ENCODE measurements at places on chromosomes 2 and 18.

GRCh38 chr2:206079699-206080465 lies 6.1 kb downstream of the INO80D start:
- no peak for DNase-seq

DNA sequence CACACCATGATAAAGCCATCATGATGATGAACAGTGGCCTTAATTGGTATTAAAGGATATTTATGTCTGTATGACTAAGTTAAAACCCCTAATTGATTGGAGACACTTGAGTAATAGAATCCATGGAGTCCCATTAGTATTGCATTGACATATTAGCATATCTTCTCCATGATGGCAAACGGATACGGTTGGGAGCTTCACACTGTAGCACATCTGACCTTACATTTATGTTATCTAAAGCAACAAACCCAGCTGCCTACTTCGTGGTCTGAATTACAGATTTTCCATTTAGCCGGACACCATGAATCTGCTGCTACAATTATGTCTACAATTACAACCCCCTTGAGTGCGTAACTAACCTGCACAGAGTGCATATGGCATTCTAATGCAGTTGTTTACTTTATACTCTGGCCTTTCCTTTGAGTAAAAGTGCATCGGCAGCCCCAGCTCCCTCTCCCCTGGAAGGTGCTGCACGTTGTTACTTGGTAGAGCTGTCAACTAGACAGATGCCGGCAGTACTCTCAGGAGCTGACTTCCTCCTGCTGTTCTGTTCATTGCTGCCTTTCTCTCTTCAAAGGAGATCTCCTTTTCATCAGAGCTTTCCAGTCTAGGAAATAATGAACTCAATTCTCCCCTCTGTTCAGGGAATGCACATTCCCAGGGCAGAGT lies 92.1 kb downstream of the LRRC30 start:
- DNase-seq = no peak

DNA sequence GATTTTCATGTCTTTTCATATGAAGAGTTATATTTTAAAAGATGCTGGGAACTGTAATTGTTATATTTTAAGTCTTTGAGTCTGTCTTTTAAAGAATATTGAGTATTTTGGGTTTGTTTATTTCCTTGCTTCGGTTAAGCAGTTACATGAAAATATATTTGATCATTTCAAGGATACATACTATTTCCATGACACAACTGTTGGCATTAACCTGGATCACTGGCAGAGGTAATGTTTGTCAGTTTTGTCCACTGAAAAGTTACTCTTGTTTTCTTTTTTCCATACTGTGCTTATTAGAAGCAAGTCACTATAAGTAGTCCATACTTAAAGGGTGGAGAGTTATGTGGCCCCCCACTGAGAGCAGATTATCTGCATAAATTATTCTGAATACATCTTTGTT lies 1142.0 kb upstream of the TMEFF2 start:
- DNase-seq = no peak

GRCh38 chr18:44799907-44800421 lies 119.3 kb downstream of the SETBP1 start:
- no peak for DNase-seq

DNA sequence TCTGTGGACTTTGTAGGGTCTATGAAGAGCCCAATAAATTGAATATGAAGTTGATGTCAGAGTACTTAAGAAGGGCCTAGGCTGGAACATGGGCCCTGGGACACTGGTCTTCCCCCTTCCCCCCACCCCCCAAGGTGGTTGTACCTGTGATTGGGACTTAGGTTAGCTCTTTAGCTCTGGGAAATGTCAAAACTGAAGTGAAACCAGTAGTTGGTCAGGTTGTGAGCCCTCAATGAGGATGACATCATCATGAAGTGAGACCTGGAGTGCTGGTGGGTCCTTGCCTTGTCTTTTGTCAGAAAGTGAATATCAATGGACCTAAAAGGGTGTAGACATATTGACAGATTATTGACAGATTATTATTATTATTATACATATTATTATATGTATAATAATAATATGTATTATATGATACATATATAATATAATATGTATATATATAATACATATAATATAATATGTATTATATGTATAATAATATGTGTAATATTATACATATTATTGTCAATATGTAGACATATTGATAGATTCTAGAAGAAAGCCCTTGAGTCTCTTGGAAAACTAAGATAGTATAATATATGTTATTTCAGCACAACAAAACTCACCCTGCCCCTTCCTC lies 5.4 kb downstream of the MARS2 start:
- no peak for DNase-seq

DNA sequence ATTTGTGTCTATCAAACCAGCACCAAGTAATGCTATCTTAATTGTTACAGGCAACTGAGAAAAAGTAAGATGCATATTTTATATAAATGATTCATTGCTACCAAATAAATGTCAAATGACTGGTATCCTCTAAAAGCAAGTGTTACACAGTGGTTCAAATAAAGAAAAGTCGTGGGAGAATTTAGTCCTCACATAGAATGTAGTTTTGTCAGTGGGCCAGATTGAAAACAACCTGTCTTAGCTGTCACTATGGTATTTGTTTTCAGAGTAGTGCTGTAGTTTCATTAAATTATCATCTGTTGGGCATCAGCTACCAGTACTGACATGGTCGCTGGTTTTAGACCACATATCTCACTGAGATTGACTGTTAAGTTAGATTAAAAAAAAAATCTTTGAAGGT lies 10.2 kb upstream of the EIF2AK3 start:
- no peak for DNase-seq

DNA sequence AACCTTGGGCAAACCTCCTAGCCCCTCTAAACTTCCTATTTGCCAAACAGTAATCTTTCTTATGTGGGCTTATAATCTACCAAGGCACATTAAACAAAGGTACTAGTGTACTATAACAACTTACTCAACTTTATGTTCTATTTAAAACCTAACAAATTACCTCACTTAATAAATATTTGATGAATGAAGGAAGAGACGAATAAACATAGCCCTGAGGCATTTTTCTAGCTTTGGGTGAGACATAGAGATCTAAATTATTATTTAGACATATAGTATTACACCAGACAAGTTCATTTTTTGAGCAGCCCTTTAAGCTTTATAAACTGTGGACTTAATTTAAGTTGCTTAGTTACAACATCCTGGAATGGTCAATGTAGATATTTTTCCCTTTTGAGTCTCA lies 104.6 kb downstream of the UNC80 start:
- no peak for DNase-seq

GRCh38 chr2:177625744-177626650 lies 233.4 kb downstream of the AGPS start:
- no peak for DNase-seq

DNA sequence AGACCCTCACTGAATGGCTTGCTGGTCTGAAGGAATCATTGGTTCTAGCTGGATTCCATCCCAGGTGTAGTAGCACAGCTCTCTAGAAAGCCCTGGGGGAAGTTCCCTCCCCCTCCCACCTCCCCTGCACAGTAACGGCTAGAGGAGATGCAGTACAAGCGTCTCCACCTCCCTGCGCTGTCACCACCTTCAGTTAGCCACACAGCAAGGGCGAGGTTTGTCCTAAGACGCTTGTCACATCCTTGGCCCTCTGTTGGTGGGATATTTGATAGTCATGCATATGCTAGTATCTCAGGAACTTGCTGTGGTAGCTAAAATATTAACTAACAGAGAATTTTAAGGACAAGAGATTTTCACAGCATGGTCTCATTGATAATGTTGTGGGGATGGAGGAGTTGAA lies 19.4 kb downstream of the TRAPPC12 start:
- DNase-seq = no peak

DNA sequence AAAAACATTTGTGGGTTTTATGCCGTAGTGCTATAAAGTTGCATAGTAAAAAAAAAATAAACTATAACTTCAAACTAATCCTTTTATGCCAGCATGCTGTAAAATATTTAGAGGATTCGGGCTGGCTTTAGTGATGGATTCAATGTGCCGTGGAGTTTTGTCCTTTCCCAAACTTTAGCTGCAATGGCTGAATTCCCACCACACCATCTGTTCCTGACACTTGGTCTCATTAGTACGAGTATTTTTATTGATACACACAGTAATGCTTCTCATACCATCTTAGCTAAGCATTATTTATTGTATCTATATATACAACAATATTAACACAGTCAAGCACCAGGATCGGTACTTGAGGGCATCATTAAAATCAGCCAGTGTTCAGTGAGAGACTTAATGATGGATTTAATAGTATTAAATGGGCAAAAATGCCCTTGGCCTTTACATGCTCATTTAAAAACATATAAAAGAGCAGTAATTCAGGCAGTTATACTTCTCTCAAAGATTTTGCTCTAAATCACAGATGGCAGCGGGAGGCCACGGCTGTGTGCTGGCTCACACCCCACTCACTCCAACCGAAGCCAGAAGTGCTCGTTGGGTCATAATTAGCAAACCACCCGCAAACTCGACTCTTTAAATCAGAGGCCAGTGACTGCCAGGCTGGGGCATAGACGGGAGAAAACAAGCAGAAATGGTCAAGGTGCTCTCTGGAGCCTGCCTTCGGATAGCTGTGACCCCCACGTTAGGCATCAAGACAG lies 297.0 kb upstream of the REV1 start:
- no peak for DNase-seq

DNA sequence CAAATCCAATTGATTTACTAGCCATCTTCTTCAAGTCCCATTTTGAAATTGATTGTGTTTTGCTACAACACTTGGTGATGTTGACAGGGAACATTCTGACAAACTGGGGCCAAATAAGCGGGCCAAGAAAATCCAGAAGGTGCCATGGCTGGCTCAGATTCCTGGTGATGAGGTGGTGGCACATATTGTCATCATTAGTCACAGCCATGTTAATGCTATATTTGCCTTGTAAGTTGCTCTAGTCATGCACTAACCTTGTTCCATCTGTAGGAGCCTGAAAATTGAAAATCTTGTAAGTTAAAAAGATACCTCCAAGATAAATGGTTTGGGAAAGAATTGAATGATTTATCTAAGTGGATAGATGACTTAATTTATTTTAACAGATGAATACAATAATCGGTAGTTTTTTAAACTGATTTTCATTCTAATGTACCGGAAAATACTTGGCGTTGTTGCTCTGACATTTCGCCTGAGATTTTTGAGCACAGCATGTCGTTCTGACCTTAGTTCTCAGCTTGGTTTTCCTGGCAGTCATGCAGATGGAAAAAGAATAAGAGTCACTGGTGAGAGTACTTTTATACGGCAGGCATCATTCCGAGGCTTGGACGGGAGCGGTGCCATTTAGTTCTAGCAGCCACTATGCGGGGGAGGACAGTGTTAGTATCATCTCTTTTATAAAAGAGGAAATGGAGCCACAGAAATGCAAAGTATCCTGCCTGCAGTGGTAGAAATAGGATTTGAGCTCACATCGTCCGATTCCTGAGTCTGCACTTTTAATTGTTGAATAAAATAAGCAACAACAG lies 133.9 kb downstream of the ZNF532 start:
- no peak for DNase-seq

- peak; percentile 30 for DNase-seq
Measured at GRCh38 chr2:176111309-176111663, 4.2 kb downstream of the HOXD11 start.

DNA sequence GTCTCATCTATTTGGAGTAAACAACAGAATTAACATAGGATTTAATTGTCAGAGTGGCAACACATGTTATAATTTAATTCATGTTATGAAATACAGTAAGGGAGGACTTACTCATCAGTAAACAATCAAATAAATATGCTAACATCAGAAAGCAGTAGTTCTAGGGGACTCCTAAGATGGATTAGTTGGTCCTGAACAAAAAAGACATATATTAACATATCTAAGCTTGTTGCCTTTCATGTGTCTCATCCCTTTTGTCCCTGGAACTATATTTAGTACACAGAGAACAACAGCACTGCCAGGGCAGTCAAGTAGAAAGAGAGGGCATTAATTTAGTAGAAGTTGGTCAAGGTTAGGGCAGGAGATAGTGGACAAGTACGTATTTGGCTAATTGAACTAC lies 117.8 kb upstream of the FZD5 start:
- DNase-seq = no peak

- DNase-seq = no peak
Measured at GRCh38 chr2:101577173-101577572, 102.3 kb upstream of the RFX8 start.

- DNase-seq = no peak
Measured at GRCh38 chr2:241964133-241964532, 94.6 kb downstream of the RTP5 start.

DNA sequence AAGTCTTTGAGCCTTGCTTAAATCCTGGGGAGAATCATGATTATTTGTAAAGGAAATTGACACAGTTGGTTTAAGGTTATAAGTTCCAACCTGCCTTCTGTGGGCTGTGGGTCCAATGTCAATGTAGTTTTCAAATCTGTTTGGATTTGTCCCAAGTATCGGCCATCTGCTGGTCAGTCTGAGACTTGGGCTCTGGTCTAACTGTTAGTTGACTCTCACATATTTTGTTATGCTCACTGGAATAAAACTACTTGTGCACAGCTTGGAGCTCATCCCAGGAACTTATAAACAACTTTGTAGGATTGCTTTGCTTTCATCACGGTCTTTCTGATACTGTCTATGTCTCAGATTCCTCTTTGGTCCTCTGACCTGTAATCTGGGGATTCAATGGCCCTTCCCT lies 1026.2 kb upstream of the ZEB2 start:
- peak; percentile 22 for DNase-seq

- DNase-seq = no peak
Measured at GRCh38 chr2:148885988-148886387, 11.0 kb downstream of the KIF5C start.

DNA sequence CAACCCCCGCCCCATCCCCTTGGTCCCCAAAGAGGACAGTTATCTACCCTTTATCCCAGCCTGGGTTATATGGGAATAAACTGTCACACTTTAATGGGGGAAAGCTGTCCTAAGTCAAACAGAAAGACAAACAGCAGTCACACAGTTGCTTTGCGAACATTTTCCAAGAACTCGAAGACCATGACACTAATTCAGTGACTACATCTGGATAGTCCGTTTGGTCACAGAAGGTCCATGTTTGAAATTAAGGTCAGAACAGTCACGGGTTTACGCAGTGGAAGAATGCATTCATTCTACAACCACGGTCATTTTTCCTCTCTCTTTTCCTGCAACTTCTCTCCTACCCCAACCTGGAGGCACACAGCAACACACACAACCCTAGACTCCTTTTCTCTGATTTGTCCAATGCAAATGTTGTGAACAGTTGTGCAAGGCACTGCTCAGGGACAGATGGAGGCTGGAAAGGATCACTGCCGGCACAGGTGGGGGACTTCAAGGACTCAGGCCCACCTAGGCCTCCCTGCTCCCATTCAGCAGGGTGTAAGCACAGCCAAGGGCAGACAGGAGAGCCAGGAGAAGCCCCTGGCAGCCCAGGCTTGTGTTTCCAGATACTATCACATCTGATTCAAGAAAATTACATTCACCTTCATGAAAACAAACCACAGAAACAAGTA lies 39.9 kb downstream of the ZNF516 start:
- DNase-seq = no peak

GRCh38 chr18:6683112-6683876 lies 46.2 kb upstream of the ARHGAP28 start:
- no peak for DNase-seq

Measured in HT-29 (cell line).